ENCODE measurements at places on chromosomes 2 and 18.

GRCh38 chr18:42520138-42520537 lies 565.1 kb downstream of the PIK3C3 start:
- DNase-seq, result no peak

DNA sequence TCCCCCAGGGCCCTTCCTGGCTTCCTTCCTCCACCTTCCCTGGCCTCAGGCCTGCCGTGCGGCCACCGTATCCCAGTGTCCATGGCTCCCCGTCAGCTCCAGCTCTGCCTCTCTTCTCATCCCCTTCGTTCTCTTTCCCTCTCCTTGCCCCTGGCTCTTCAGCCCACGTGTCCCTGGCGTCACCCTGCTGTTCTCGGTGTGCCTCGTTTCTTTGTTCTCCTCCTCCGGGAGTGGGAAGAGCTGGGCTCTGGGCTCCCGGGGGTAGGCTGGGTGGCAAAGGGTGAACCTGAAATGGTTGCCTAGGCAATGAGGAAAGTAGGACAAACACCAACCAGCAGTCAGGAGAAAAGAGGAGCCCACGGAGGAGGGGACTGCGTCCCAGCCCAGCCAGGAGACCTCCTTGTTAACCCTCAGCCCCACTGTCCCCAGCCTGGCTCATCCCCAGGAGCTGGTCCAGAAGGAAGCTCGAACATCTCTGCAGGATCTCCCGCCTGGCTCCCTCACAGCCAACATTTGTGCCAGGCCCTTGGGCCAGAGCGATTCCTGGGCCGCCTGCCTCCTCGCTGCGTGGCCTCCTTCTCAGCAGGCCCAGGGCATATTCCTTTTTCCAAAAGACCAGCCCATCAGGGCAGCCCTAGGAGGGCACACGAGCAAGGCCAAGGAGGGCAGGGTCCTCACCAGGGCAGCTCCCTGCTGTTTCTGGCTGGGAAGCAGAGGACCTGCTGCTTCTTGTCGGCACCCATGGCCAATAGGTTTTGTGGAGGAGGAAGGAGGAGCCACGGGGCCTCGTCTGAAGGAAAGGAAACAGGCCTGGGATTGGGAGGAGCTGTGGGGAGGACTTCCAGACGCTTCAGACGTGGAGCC lies 30.9 kb upstream of the DNMT3A start:
- DNase-seq, result no peak

DNA sequence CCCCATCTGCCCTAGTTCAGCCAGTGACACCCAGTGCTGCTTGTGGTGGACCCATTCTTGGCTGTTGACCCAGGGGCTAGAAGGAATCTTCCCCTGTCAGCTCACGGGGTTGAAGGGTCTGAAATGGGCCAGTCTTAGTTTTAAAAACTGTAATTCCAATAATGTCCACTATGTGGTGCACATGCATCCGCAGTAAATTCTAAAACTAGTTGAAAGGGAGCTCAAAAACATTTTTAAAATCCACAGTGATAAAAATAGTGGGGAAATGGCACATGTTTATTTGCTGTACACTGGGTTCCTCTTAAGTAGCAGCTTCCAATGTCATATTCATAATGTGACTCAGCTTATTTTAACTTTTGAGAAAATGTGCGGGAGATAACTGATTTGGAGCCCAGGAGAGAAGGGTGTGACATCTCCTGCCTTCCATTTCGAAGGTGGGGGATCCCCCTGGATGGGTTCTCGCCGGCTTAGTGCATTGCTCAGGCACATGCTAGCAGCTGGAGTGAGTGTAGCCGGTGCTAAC lies 32.8 kb downstream of the GRHL1 start:
- DNase-seq, result peak; percentile 72

DNA sequence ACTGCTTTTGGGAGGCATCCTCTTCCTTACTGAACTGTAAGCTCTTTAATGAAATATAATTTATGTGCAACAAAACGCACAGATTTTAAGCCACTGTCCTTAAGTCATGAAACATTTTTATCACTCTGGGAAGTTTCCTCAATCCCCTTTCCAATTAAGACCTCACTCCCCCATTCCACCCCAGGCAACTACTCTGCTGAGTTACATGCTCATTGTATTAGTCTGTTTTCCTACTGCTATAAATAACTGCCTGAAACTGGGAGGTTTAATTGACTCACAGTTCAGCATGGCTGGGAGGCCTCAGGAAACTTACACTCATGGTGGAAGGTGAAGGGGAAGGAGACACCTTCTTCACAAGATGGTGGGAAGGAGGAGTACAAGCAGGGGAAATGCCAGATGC lies 46.5 kb upstream of the KCNE4 start:
- no peak for DNase-seq

- DNase-seq, result no peak
Observed at GRCh38 chr2:1504311-1504750, 91.1 kb downstream of the TPO start.

DNA sequence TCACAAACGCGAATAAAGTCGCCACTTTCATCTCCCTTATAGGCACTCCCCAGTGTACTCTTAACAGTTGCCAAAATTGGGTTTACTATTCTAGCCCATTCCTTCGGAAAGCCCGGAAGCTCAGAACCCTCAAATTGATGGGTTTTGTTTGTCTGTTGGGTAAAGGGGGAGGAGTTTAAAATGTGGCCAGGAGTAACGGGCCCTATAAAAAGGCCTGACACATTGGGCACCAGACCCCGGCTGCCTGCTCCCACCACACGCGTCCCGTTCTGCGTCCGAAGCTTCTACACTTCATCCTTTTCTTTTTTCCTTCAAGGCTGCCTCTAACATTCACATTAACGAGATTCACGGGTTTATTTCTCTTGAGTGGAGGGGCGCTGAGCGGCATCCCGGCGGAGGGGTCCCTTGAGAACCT lies 837 bp downstream of the NHEJ1 start:
- no peak for DNase-seq

DNA sequence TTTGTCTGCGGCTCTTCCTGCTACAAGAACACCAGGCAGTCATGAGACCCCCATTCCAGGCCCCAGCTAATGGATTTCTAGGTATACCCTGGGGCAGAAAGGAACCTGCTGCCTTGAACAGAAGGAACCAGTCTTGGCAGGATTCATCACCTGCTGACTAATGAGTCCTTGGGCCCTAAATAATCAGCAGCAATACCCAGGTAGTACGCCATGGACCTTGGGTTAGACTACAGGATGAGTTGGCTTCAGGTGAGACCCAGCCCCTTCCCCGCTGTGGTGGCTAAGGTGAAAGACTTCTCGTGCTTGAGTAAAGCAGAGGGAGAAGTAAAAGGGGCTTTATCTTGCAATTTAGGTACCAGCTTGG lies 105.0 kb downstream of the SPIRE1 start:
- DNase-seq, result no peak

GRCh38 chr2:116747103-116747502 lies 1067.4 kb upstream of the DDX18 start:
- no peak for DNase-seq

- DNase-seq, result no peak
Observed at GRCh38 chr2:117997872-117998454, 15.9 kb downstream of the CCDC93 start.

DNA sequence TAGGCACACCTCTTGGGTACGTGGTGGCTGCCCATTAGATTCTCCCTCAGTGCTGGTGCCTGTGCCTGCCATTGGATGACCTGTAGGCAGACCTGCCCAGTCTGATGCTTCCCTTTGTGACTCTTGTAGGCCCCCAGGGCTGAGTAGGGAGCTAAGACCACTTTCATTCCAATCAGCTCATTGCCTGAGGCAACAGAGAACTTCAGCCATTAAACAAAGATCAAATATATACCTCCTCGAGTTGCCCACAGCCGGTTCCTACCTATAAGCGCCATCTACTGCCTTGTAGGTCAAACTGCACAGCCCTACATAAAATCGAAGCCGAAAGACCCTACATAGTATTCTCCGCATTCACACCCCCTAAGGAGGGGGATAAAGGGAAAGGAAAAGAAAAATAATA lies 184.6 kb downstream of the ETAA1 start:
- DNase-seq, result no peak

- no peak for DNase-seq
Observed at GRCh38 chr18:59715966-59716369, 18.7 kb upstream of the CCBE1 start.

DNA sequence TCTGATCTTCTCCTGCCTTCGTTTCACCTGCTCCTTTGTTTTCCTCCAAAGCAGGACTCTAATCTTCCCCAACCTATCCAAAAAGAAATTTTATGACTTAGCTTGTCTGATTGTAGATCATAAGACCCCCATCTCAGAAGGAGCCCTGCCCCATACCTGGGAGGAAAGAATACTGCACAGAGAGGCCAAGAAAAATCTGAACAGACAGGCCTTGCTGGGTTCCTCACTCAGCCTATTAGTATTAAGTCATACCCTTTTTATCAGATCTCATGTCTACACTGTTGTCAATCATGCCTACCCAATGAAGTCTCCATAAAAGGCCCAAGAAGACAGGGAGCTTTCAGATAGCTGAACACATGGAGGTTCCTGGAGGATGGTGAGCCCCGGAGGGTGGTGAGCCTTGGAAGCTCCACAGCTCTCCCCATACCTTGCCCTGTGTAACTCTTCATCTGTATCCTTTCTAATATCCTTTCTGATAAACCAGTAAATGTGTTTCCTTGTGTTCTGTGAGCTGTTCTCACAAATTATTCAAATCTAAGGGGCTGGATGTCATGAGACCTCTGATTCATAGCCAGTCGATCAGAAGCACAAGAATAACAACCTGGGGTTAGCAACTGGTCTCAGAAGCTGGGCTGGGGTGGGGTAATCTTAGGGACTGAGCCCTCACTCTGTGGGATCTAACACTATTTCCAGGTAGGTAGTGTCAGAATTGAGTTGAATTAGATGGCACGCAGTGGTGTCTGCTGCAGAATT lies 108.8 kb downstream of the SPOPL start:
- no peak for DNase-seq

- DNase-seq, result no peak
Observed at GRCh38 chr2:227615906-227616305, 1.3 kb upstream of the SCYGR3 start.

GRCh38 chr2:200242570-200242969 lies 63.9 kb upstream of the SPATS2L start:
- DNase-seq, result no peak

- no peak for DNase-seq
Observed at GRCh38 chr2:218927876-218928275, 31.6 kb upstream of the CDK5R2 start.

GRCh38 chr2:231250146-231250545 lies 51.7 kb downstream of the ARMC9 start:
- DNase-seq, result no peak

GRCh38 chr2:38498045-38498481 lies 104.7 kb downstream of the HNRNPLL start:
- no peak for DNase-seq
